ENCODE measurements at places on chromosomes 6 and 20.

GRCh38 chr6:45984347-45984746, 31.3 kb downstream of the CLIC5 start:
- DNase-seq, result no peak

- no peak for DNase-seq
Observed at GRCh38 chr6:35088281-35089215, 52.6 kb downstream of the TCP11 start.

GRCh38 chr6:6796818-6797217, 208.3 kb downstream of the LY86 start:
- no peak for DNase-seq

- DNase-seq, result no peak
Observed at GRCh38 chr6:99492092-99492491, 23.1 kb downstream of the USP45 start.

DNA sequence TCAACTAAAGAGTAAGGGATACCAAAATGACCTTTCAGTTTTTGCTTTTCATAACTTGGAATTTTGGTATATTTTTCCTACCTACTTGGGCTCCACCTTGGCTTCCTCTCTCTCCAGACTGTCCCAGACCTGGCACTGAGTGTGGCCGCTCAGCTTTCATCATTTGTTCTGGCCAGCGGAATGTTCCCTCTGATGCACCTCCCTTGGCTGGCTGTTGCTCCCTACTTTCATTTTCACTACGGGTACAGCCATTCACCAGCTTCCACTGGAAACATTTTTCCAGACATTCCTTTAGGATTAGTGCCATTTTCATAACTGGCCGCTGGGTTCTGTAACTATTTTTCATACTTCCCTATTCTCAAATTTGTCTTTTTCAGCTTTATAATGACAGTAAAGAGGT, 487.4 kb downstream of the TENT5A start:
- no peak for DNase-seq

DNA sequence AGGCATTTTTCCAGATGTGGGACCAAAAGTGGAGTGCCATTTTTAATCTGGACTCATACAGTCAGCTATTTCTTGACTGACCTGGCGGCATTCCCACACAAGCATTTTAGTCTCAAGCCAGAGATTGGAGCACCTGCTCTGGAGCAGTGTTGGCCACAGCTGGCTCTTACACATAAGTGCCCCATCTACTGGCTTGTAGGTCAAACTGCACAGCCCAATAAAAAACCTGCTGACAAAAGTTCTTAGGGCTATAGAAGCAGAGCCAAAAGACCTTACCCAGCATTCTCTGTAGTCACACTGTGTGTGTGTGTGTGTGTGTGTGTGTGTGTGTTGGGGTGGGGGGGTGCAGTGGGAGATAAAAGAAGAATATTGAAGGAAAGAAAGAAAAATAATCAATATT, 38.6 kb upstream of the SENP6 start:
- no peak for DNase-seq

- no peak for DNase-seq
Observed at GRCh38 chr20:59977086-59977485, 18.9 kb downstream of the CDH26 start.

GRCh38 chr6:53044071-53044470, 21.1 kb upstream of the FBXO9 start:
- no peak for DNase-seq

- no peak for DNase-seq
Observed at GRCh38 chr6:160035693-160036330, 66.9 kb downstream of the IGF2R start.

DNA sequence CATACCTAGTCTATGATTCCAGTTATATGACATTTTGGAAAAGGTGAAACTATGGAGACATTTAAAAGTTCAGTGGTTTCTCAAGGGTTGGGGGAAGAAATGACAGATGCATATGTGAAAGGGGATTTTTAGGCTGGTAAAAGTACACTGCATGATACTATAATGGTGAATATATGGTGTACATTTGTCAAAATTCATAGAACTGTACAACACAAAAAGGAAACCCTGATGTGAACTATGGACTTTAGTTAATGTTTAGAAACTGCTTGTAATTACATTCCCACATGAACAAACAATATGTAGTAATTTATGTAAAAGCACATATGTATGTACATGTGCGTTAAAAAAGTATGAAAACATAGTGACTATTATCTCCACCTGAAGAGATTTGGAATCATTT, 907.3 kb upstream of the CITED2 start:
- no peak for DNase-seq
